SJSA1 (cell line): ENCODE measurements at places on chromosomes 11 and 22. TPM values are rescaled to one million over a fixed set of nuclear protein-coding genes. Genes with fewer than 3 reads are reported as not detected.

GGTLC3 gene
- 0.26 TPM in 1 of 2 replicates, not detected in the other for total RNA-seq

GRCh38 chr22:45197606-45198462 is 34.1 kb downstream of the NUP50 start:
- no peak for DNase-seq

DNA sequence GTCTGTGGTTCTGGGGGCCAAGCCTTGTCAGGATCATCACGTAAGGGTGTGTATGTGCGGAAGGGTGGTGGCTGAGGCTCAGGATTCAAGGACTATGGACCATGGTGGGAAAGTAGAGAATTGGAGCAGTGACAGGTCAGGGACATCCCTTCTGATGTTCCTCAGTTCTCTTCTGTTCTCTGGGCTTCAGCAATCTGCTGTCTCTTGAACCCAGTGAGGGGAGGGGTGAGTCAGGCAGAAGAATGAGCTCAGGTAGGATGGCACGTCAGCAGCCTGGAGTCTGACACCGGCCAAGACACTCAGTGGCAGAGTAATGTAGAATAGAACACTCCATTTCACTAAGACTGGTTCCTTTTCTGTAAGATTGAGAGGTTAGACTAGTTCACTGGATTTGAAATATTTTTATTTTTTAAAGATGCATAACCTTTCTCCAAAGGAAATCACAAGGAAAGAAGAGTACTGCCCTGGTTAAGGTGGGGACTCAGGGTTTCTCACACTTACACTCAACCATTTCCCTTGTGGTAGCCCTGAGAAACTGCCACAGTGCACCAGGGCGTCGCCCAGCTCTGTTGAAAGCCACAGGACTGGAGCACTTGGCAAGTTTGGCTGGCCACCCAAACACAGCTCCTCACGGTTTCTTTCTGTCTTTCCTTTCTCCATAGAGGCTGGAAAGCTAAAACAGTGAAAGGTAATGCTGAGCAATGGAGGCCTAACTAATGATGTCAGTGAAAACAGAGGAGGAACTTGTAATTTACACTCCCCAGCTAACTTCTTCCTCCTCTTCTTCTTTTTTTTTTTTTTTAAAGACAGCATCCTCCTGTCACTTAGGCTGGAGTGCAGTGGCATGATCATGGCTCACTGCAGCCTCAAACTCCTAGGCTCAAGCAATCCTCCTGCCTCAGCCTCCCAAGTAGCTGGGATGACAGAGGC is 23.1 kb upstream of the MICAL2 start:
- DNase-seq: peak; percentile 79

GRCh38 chr11:83158357-83158786 is 1.4 kb downstream of the PCF11 start:
- DNase-seq: no peak

IRF7 gene
- total RNA-seq: 4.3 and 5.9 TPM in 2 replicates

DNA sequence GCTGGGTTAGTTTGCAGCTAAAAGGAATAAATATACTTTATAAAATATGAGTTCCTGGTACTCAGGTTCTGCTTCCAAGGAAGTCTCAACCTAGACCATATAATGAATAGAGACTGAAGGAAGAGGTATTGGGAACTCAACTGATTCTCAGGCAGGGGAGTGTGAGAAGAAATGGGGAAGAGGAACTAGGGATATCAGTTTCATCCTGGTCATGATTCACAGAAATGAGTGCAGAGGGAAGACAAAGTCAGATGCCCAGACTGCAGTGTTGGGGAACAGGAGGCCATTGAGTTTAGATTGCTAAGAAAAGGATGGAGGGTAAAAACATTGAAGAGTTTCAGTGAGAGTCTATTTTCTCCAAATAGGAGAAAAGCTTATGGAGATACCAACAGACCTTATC is 28.8 kb downstream of the PLAAT5 start:
- DNase-seq: no peak

DNA sequence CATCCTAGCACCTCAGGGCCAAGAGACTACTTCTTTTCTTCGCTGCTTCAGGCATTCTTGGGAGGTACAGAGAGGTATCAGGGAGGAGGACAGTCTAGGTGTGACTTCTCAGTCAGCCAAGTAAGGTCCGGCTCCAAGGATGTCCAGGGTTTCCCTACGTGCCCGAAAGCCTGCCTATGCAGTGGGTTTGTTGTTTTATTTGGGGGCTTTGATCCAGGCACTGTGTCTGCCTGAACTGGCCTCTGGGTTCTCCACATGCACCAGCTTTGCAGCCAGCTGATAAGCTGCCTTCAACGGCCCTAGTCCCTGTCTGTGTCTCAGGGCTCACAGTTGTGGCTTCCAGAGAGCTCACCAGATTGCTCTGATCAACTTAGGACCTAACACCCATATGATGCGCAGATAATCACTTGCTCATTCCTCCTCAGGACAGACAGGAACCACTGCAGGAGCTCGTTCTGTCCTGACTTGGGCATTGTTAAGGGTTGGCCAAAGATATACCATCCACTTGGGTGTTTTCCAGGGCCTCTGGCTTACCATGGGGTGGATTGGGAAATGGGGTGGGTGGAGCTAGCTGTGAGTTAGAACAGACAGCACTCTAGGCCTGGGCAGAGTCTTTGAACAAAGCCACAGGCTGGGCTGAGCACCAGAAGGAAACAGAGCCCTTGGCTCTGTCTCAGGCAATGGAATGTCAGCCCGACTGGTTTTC is 45.5 kb upstream of the CRYBB3 start:
- no peak for DNase-seq

GRCh38 chr11:69127081-69127850 is 28.5 kb upstream of the SMIM38 start:
- DNase-seq: no peak

NPTXR gene
- 2.1 and 2.2 TPM in 2 replicates for total RNA-seq

DNA sequence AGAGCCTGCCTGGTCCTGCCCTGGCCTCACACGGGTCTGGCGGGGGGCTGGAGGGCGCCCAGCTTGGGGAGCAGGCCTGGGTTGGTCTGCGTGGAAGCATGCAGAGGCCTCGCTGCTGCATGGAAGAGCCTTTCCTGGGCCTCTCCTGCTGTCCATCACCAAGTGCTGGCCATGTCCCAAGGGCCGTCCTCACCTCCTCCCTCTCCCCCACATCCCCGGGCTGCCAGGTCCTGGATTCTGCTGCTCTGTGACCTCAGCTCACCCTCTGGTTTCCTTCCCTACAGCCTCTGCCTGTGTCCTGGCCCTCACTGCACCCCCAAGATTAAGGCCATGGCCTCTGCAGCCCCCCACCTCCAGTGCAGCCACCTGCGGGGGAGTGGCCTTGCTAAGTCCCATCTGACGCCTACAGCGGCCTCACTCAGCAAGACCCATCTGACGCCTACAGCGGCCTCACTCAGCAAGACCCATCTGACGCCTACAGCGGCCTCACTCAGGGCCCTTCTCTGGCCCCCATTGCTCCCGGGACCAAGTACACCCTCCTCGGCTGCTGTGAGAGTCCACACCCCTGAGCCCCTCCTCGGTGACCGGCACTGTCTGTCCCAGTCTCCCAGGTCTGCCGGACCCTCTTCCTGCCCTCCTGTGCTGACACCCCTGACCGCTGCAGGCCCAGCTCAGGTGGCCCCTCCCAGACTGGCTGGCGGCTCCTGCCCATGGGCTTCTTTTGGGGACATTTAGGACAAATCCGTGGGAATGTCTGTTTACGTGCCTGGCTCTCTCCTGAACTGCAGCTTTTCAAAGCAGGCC is 119.5 kb upstream of the B3GAT1 start:
- DNase-seq: no peak

DNA sequence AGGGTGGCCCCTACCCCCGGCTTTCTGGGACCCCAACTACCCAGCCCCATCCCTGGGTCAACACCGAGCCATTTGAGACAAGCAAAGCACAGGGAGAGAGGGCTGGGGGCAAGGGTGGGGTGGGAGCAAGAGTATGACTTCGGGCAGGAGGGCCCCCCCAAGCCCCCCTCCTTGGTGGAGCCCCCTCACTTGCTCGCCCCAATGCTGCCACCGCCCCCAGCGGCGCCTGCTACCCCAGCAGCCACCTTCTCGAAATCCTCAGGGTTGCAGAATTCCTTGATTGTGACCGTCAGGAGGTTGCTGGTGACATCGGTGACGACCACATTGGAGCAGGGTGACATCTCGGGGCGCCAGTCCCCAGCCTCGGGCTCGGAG is 6.0 kb downstream of the CBX6 start:
- no peak for DNase-seq

- no peak for DNase-seq
Observed at GRCh38 chr11:77502346-77502905, 28.5 kb upstream of the PAK1 start.

DNA sequence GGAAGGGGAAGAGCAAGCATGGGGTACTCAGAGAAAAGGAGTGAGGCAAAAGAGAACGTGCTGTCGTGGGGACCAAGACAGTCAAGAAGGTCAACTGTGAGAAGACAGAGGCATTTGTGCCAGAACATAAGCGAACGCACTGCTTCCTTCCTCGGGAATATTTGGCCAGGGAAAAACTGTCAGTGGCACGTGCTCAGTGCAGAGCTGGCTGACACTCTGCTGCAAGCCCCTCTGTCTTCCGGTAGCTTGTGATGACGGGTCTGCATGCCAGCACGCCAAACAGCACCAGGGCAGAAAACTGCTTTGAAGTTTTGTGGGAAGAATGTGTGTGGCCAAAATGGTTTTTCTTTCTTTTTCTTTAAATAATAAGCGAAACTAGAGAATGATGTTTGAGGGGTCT is 60.6 kb downstream of the SMCO4 start:
- no peak for DNase-seq

DNA sequence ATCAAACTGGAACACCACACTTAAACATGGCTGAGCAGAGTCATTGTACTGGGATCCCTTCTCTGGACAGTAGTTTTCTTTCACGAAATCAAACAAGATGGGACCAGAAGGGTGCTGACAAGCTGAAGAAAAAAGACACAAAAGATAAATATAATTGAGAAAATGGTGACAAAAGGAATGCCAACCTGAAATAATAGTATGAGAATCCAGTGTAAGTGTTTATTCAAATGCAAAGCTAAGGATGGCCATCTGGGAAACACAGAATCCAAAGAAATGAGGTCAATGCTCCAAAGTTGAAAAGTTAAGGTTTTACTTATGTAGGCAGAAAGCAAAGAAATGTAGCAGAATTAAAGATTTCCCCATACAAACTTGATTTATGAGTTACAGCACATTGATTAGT is 5.3 kb upstream of the OR52E5 start:
- no peak for DNase-seq

GRCh38 chr22:46748206-46748907 is 10.3 kb upstream of the CERK start:
- DNase-seq: no peak

DNA sequence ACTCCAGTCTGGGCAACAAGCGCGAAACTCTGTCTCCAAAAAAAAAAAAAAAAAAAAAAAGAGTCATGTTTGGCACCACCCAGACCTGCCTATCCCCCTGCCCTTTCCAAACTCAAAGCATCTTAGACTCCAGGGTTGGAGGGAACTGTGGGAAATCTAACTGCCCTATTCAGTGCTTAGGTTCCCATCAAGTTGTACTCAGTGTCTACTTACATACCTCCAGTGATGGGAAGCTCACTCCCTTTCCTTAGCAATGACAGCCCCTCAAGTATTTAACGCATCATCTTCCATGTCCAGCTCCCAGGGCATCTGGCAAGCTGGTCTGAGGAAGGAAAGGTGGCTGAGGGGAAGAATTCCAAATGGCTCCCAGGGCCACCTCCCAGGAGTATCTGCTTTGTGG is 3.0 kb downstream of the ACTN3 start:
- no peak for DNase-seq

DNA sequence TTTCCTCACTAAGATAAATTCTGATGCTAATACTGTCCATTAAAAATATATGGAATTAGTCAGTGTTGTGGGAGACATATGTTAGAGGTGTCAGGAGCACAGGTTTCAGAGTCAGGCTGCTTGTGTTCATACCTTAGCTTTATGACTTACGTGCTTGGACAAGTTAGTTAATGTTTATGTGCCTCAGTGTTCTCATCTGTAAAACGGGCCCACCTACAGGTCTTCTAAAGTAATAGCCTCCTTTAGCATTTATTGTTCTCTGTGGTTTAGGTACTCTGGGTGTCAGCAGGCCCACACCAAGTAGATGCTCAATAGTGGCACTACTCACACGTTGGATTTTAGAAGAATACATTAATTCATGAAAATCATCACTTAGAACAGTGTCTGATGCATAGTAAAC is 308.7 kb upstream of the ZC3H12C start:
- DNase-seq: no peak

C11orf87 gene
- 0.78 TPM in 1 of 2 replicates, not detected in the other for total RNA-seq

XNDC1N gene
- total RNA-seq: 0.47 and 3.2 TPM in 2 replicates

KCNK4 gene
- 0.31 TPM in 1 of 2 replicates, not detected in the other for total RNA-seq

- no peak for DNase-seq
Observed at GRCh38 chr11:75338516-75339208, 12.8 kb downstream of the ARRB1 start.

DNA sequence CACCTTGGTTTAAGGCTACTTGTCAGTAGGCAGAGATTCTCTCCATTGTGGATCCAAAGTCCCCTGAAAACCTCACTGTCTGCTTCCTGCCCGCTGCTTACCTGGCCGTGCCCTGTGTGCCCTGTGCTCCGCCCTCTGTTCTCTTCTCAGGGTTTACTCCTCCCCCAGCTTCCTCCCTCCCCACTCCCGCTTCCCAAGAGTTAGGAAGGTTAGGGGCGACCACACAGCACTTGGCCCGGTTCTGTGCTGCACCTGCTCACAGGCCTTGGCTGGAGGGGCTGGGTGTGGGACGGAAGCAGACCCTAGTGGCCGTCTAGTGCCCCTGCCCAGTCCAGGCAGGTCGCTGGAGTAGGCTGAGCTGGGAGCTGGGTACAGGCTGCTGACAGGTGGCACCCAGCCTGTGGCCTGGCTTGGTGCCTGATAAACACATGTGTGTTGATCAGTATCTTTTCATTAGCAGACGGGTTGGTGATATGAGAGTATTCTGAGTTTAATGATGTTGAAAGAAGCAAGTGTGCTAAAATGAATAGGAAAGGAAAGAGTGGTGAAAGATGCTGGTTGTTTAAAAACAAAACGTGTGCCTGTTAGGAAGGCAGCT is 40.5 kb downstream of the GRAMD4 start:
- no peak for DNase-seq

OR51G1 gene
- total RNA-seq: not detected in 2 replicates

GRCh38 chr22:18096823-18097222 is 13.8 kb upstream of the TUBA8 start:
- DNase-seq: no peak

DNA sequence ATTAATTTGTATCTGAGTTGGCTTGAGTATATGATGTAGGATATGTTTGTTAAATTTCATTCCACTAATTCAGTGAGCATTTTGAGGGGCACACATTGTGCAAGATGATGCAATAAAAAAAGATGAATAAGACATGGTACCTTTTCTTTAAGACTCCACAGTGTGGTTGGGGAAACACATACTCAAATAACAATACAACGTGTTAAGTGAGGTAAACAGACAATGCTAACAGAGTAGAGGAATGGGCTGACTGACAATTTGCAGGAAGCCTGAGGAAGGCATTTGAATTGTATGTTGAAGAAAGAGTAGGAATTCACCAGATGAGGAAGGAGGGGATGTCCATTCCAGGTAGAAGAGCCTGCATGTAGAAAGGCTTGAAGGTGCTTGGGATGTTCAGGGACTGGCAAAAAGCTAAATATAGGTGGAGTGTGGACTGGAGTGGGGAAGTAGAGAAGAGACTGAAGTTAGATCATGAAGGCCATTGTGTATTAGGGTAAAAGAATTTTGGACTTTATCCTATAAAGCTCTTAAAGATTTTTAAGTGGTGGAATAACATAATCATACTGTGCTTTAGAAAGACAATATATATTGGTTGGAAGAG is 6.8 kb downstream of the RNF169 start:
- peak; percentile 50 for DNase-seq

OR52H1 gene
- not detected in 2 replicates for total RNA-seq
